Activated gamma-delta T cell treated with Interleukin-2 at 50 U/mL for 16 hours (primary cell): ENCODE measurements at places on chromosomes 3 and 15.

- DNase-seq: no peak
These were observed 178.3 kb downstream of the IGF1R start for GRCh38 chr15:98826658-98827057.

GRCh38 chr3:20160230-20160629 lies 25.8 kb downstream of the SGO1 start:
- no peak for DNase-seq

- DNase-seq: no peak
These were observed 1.7 kb upstream of the HGD start for GRCh38 chr3:120683671-120684301.

DNA sequence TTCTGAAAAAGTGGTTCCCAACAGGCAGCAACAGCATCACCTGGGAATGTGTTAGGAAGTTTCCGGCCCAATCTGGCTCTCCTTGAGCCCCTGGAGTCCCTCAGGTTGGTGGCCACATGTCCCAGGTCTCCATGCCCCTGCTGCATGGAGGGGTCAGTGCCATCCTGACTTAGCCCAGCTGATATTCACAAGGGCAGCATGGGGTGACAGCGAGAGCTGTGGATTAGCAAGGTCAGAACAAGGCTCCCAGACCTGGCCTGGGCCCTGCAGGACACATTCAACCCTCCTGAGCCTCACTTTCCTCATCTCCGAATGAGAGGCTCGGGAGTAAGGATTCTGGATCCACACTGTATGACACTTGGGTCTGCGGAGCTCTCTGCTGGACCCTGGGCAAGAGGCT lies 243.8 kb upstream of the TLE3 start:
- DNase-seq: no peak

GRCh38 chr15:63968122-63968524 lies 78.2 kb downstream of the DAPK2 start:
- DNase-seq: no peak

DNA sequence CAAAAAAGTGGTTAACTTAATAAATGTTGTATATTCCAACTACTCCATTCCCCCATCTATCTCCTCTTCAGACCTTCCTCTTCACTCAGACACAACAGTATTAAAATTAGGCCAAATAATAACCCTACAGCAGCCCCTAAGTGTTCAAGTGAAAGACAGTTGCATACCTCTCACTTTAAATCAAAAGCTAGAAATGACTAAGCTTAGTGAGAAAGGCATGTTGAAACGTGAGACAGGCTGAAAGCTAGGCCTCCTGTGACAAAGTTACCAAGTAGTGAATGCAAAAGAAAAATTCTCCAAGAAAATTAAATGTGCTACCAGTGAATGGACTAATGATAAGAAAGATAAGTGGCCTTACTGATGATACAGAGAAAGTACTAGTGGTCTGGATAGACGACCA lies 71.7 kb downstream of the ANKRD28 start:
- DNase-seq: no peak

GRCh38 chr15:32828507-32829186 lies 110.8 kb downstream of the GREM1 start:
- DNase-seq: no peak

GRCh38 chr3:46119253-46119652 lies 88.9 kb downstream of the CCR1 start:
- no peak for DNase-seq

- DNase-seq: no peak
These were observed 234.0 kb downstream of the XXYLT1 start for GRCh38 chr3:195036974-195037373.

- DNase-seq: no peak
These were observed 92.2 kb upstream of the ALCAM start for GRCh38 chr3:105274536-105274935.

DNA sequence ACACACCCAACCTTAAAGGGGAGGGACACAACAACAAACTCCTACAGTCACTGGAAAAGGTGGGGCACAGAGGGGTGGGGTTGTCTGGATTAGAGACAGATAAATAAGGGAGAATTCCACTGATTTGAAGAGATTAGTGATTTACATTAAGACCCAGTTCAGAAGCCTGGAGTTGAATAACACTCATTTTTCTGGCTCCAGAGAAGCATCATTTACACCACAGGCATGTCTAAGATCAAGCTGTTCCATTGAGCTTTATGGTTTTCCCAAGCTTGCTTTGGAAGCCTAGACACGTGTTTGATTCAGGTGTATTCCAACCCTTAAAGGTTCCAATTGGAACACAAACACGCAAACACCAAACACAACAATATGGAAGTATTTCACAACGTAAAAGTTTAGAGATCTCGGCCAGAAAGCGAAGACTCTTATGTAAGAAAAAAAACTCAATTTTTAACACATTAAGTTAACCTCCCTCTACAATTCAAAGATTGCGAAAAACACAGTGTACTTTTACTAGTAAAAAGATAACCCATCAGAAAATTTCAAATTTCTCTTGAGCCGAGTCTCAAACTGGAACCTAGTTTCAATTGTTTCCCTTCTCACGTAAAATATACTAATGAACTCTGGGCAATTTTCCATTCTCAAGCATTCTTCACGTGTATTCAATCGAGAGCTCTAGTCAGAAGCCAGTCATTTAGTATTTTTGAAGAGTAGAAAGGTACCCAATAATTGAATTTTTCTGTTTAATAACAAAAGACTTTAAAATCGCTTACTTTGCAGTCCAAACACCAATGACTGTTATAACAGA lies 2.1 kb downstream of the TRA2B start:
- no peak for DNase-seq

GRCh38 chr3:61132062-61132461 lies 119.2 kb downstream of the FHIT start:
- DNase-seq: no peak

GRCh38 chr15:50107591-50108408 lies 11.2 kb downstream of the ATP8B4 start:
- DNase-seq: no peak

DNA sequence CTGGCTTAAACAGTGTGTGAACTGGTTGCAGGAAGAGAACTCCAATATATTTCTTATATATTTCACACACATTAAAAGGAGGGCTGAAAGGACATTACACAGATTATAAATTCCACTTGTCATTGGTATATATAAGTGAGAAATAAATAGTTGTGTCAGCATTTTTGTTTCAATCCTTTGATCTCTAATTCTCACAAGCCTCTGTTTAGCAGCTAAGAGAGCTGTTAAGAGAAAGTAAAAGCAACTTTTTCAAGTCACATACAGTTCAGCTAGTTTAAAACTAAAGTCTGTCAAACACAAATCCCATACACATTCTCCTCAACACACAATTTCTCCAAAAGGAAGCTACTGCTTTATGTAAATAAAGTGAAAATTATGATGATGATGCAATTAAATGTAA lies 70.5 kb upstream of the CCDC39 start:
- DNase-seq: no peak

GRCh38 chr3:128133273-128133883 lies 9.8 kb upstream of the RUVBL1 start:
- DNase-seq: peak; percentile 31

GRCh38 chr15:80654299-80654698 lies 40.8 kb upstream of the ABHD17C start:
- DNase-seq: no peak

DNA sequence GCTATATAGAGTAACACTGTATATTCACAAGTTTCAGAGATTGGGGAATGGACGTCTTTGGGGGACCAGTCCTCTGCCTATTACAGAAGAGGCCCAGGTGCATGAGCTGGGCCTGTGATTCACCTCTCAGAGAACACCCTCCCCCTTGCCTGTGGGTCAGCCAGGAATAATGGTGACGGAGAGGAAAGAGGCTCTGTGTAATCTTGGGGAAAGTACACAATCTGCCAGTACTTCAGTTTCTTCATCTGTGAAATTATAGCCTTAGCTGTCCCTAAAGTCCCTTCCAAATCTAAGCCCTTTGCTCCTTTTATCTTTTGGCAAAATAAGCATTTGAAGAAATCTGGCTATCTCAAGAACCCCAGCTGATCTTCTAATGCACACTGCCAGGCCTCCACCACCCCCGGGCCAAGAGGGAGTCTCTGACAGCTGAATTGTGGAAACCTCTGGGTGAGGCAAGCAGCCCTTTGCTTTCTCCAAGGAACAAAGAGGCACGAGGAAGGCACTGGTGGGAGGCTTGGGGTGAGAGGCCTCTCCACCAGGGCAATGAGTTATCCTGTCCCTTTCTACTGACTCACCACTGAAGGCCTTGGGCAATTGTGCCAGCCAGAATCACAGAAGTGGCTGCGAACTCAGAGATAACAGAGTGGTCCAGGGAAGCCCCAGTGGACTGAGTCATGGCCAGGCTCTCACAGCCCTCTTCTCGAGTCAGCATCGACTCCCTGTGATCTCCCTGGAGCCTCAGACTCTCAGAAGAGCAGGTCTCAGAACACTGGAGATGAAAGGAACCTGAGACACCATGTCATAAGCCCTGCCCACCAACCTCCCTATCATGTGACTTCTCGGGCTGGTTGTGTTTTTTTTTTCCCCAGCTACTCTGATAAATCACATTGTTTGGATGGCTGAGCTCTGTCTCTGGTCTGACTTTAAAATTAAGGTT lies 31.8 kb downstream of the CCNL1 start:
- DNase-seq: peak; percentile 55

- DNase-seq: no peak
These were observed 27.7 kb downstream of the HLTF start for GRCh38 chr3:149058602-149059001.

DNA sequence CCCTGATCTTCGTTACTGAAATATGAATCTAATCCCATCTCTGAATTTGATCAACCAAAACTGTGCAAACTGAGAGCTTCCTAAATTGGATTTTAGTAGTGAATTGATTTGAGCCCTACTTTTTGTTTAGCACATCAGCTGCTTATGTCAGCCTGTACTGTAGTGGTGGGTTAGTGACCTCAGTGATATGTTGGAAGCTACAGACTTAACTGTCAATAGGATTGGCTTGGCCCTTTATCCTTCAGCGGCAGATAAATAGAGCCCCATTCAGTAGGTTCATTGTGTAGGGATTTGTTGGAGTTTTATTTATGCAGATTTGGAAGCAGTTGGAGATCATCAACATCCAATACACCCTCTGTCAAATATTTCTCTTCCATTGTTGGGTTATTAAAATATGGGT lies 409.7 kb downstream of the SOX2 start:
- no peak for DNase-seq

DNA sequence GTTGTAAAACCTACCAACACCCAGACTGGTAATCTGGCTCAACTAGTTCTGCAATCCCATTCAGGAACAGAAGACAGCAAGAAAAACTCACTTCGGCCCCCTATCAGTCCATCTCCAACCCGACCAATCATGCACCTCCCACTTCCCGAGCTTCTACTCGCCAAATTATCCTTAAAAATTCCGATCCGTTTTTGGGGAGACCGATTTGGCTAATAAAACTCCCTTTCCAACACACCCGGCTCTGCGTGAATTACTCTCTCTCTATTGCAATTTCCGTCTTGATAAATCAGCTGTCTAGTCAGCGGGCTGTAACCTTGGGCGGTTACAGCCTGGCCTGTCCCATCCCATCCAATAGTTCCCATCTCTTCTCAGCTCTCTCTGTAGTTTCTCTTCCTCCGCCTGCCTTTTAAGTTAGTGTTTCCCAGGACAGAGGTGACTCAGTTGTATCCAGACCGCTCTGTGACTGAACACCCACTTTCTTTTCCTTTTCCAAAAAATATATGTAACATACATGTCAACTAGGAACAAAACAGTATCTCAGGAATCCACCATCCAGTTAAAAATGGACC lies 780 bp upstream of the ACAD9 start:
- DNase-seq: peak; percentile 8

GRCh38 chr3:18419232-18419631 lies 5.9 kb downstream of the SATB1 start:
- DNase-seq: no peak

- no peak for DNase-seq
These were observed 11.1 kb upstream of the TSPAN3 start for GRCh38 chr15:77081971-77082370.

DNA sequence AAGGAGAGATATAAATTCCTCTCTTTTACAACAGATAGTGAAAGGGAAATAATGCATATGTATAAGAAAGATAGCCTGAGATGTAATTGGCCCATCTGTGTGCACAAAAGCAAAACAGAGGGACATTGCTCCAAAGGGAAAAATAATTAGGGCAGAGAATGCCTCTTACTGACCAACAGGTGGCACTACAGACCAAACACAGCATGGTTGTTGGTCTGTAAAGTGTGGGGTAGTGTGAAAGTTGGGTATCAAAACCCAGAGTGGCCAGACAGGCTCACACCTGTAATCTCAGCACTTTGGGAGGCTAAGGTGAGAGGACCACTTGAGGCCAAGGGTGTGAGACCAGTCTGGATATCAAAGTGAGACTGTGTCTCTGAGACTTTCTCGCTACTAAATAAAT lies 4.5 kb upstream of the TLNRD1 start:
- no peak for DNase-seq
